ENCODE measurements at places on chromosomes 1 and 21.

DNA sequence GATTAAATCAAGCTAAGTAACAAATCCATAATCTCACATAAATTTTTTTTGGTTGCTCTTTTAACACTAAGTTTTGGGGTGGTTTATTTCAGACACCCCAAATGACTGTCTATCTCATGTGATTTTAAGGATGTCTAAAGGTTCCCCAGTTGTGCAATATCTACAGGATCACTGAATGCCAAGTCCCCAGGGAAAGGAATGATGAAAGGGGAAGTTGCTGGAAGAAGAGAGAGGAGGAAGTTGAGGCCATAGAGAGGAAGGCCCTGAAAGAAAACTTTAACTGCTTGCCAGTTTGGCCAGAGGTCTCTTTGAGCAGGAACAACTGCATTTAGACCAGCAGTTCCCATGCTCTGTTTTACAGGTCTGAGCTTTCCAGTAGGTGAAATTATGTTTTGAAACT, 27.5 kb upstream of the SLC19A2 start:
- no peak for DNase-seq

DNA sequence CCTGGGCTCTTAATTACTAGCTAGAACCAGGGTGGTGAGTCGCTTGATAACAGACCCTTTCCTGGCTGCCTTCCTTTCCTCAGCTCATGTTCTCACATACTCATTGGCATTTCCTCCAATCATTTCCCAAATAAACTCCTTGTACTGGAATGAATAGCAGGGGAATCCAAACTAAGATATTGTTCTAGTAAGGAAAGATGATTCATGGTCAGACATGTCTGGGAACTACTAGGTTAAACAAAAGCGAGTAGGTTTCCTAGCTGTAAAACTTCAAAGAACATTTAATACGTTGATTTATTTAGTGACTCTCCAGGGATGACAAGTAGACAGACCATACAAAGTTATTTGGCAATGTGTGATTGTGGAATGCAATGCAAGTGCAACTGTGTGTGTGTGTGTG, 121.2 kb upstream of the KCNJ6 start:
- DNase-seq, result no peak

- no peak for DNase-seq
Measured at GRCh38 chr1:68497358-68497698, 446 bp upstream of the DEPDC1 start.

GRCh38 chr21:27082431-27083010, 115.6 kb upstream of the ADAMTS5 start:
- no peak for DNase-seq

- DNase-seq, result no peak
Measured at GRCh38 chr1:177984136-177984525, 14.3 kb upstream of the SEC16B start.

GRCh38 chr1:111880881-111881837, 108.3 kb downstream of the KCND3 start:
- DNase-seq, result no peak

GRCh38 chr1:44292651-44293050, 62.4 kb downstream of the ERI3 start:
- DNase-seq, result no peak

DNA sequence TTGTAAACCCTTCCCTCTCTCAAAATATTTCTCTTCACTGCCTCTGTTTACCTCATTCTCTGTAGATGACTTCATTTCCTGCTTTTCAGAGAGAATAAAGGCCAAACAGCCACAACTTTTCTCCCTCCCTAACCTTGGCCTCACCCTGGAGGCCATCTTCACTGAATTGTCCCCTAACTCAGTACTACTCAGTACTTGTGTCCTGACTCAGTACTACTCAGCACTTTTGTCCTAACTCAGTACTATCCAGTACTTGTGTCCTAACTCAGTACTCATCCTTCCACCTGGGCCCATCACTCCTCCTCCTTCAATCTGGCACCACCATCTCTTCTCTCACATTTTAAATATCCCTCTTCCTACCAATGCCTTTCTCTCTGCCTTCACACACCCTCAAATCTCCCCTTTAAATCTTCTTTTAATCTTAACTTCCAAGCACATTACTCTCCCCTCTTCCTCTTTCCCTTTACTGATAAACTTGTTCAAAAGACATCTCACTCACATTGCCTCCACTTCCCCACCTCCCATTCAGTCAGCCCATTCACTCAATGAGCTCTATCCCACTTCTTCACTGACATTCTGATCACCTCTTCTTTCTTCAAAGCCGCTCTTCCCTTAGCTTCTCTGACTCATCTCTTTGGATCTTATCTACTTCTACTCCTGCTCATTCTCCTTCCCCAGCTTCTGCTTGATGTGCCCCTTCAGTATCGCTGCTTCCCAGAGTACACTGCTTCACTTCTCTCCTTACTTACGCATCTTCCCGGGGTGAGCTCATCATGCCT, 121.4 kb downstream of the RNF220 start:
- DNase-seq, result no peak

DNA sequence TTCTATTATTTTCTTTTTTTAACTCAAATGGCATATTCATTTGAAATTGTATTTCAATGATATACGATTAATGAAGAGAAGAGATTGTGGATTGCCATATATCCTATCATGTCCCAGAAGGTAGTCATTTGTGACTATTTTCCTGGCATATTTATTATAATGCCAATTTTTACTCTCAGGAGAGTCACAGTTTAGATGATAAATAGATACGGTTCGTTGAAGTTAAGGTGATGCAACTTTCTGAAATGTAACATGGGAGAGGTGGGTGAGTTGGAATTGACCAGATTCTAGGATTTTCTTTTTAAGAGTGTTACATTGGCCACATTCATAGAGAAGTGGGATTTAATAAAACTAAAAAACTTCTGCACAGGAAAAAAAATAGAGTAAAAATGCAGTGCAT, 1138.5 kb downstream of the NCAM2 start:
- DNase-seq, result no peak
